Omental fat pad (tissue), 4 donors: ENCODE measurements at places on chromosomes 3 and 15. TPM values are rescaled to one million over a fixed set of nuclear protein-coding genes. Genes with fewer than 3 reads are reported as not detected.

GRCh38 chr3:177764377-177764912 lies 567.2 kb upstream of the TBL1XR1 start:
- DNase-seq, result no peak

DNA sequence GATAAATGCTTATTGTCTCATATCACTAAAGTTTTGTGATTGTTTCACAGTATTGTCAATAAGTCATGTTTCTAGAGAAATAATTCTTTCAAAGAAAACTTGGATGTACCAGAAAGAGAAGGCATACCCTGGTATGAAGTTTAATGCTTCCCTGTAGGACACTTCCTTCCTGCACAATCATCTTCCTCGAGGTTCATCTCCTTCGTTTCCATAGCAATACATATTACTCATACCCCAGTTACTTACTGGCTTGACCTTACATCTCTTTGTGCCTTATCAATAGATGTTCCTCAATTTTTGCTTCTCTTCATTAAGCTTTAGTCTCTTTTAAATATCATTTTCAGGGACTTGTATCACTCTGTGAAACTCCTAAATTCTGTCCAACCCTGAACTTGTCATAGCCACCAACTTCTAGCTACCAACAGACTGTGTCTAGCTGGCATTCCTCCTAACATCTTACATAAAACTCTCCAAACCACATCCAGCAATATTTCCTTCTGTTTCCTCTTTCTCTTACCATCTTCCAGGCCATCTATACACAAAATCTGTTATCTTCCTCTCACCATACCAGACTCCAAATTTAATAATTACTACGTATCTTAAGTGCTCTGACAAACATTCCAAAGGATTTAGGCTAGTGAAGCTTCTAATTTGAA lies 134.3 kb downstream of the GADL1 start:
- no peak for DNase-seq

The PLA1A gene
- 12.8 TPM for total RNA-seq

- no peak for DNase-seq
These were observed 97.8 kb upstream of the AADACL2 start for GRCh38 chr3:151635905-151636304.

DNA sequence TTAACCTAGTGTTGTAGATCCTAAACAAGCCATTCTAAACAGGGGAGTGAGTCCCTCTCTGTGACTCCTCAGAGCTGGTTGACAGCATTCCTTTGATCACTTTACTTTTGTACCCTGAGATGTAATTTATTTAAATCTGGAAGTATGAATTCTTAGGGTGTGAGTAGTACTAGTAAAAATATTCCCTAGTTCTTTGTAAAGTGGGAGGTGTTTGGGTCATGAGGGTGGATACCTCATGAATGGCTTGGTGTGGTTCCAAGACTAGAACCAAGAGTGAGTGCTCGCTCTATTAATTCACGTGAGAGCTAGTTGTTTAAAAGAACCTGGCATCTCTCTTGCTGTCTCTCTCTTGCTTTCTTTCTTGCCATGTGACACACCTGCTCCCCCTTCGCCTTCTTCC lies 223.7 kb downstream of the SQOR start:
- DNase-seq, result no peak

The MYNN gene
- 14.6 TPM for total RNA-seq

GRCh38 chr15:83657549-83657948 lies 3.6 kb downstream of the ADAMTSL3 start:
- no peak for DNase-seq

- DNase-seq, result no peak
These were observed 18.9 kb upstream of the RPL29 start for GRCh38 chr3:52014613-52015012.

GRCh38 chr3:23320586-23321570 lies 117.8 kb downstream of the UBE2E2 start:
- no peak for DNase-seq

GRCh38 chr3:34808287-34808686 lies 831.0 kb upstream of the ARPP21 start:
- no peak for DNase-seq

GRCh38 chr15:19987389-19988048 lies 554.1 kb downstream of the GOLGA6L6 start:
- no peak for DNase-seq

GRCh38 chr3:52086976-52087663 lies 30.7 kb upstream of the DUSP7 start:
- no peak for DNase-seq

DNA sequence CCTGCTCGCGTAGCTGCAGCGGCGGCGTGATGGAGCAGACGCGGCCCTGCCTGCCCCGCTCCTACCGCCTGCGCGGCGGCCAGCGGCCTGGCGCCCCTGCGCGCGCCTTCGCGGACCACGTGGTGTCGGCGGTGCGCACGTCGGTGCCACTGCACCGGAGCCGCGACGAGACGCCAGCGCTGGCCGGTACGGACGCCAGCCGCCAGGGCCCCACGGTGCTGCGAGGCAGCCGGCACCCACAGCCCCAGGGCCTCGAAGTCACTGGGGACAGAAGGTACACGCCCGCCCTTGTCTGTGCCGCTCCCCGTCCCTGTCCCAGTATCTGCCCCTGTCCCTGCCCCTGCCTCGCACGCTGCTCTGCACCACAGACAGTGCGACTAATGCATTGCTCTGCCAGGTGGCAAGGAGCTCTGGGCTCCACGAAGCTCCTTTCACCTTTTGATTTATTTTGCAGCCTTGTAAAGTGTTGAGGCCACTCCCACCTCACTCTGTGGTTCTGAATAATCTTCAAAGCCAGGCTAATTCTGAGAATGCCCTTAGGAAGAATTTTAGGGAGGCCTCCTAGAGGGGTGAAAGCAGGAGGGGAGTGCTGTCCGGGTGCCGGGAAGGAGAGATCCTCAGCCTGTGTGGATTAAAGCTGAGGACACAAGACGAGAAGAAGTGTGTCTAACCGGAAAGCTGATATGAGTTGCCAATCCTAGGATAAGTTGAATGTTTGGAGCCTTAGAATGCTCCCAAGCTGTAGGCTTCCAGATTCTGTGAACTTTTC lies 100.0 kb downstream of the THSD4 start:
- DNase-seq, result no peak

DNA sequence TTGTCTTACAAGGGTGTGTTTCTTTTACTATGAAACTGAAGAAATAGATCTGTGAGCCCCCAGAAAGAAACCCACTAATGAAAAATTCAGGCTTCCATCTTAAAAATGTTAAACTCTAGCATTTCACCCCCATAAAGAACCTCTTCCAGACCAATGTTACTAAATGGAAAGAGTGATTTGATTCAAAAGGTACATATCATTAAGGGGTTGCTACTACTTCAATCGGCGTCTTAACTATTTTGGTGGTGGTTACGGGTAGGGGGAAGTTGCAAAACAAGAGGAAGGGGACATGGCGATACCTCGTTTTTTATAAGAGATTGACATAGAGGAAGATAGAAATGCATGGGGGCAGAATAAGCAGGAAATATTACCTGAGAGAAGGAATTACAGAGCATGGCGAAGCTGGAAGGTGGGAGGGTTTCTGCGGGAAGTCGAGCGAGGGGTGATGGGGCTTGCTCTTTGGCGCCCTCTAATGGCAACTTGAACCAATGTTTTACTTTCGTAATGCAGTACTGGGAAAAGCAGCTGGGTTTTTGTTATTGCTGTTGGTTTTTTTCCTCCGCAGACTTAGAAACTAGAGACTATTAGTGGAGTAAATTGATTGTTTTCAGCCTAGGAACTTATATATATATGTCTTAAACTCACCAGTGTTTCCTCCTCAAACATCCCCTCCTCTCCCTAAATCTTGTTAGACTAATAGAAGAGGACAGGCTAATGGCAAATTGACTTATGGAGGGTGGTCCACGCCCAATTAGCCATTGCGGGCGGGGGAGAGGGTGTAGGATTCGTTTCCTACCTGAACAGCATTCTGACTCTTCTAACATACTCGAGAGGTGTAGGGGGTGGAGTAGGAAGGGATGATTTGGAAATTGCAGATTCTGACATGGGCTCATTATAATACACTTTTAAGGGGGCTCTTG lies 11.3 kb upstream of the SOX2 start:
- no peak for DNase-seq

DNA sequence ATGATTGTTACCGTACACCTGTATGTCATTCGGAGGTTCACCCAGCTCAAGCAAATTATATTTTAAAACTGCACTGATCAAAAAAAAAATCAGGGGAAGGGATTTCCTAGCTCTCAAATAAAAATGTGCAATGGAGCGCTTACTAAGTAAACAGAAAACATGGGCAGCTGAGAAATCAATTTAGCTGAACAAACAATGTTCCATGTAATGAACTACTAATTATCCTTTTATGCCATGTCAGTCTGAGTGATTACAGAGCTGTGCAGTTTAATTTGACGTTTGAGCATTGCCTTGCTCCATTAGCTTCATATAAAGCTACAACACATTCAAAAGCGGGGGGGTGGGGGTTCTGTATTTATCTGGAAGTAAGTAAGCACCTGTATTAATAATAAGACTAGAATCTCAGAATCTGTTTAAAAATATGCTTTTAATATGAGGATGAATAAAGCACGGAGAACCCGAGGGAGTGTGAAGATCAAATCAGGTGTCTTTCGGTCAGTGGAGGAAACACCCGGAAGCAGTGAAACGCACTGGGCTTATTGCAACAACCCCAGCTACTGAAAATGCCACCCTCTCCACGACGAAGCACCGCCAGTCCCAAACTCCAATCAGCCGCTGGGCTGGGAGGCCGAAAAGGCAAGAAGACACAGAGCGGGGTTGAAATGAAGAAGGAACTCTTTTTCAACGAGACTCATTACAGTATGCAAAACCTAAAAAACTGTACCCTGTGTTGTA lies 196.5 kb upstream of the ATP11B start:
- DNase-seq, result no peak

- DNase-seq, result no peak
These were observed 141.4 kb downstream of the TGFBR2 start for GRCh38 chr3:30747771-30748281.

DNA sequence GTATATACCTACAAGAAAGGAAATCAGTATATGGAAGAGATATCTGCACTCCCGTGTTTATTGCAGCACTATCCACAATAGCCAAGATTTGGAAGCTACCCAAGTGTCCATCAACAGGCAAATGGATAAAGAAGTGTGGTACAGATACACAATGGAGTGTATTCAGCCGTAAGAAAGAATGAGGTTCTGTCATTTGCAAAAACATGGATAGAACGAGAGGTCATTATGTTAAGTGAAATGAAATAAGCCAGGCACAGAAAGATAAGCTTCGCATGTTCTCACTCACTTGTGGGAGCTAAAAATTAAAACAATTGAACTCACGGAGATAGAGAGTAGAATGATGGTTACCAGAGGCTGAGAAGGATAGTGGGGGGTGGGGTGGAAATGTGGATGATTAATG lies 53.1 kb downstream of the FAM81A start:
- DNase-seq, result no peak

DNA sequence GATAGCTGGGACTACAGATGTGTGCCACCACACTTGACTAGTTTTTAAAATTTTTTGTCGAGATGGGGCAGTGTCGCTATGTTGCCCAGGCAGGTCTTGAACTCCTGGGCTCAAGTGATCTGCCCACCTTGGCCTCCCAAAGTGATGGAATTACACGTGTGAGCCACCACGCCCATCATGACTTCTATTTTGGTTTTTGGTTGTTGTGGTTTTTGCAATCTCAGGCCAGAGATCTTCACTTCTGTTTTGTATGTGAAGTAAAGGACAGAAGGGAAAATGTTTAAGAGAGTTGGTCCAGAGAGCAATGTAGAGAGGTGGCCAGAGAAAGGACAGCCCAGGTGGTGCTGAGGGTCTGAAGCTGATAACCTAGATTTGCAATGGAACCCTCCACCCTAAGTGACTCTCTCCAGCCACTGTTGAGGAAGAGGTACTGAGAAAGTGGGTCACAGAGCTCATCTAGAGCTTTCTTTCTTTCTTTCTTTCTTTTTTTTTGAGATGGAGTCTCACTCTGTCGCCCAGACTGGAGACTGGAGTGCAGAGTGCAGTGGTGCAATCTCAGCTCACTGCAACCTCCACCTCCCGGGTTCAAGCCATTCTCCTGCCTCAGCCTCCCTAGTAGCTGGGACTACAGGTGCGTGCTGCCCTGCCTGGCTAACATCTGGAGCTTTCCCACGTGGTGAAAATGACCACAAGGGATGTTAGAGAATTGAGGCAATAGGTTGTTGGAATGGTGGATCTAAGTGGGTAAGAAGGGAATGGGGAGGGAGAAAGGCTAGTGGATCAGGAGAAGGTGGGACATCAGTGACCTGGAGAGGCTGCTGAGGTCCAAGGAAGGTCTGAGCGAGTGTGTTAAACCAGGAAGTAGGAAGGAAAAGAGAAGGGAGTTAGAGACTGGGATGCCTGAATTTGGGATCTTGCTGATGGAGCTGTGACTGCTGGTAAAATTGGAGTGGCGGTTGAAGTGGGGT lies 22.4 kb upstream of the SEMA4B start:
- DNase-seq, result no peak

DNA sequence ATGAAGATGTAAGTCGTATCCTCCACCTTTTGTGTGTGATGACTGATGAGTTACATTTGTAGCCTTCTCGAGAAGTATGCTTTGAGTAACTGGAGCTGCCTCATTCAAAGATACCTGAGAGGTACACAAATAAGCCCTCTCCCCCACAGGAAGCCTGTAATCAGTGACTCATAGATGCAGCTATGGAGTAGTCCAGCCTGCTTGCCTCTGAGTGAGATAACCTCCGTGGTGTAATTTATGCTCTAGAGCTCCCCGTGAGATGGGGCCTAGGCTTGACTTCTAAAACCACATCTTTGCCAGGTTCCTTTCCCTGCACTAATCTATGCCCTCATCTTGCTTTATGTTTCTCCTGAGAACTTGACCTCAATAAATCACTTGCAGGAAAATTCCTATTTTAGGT lies 291.7 kb downstream of the SUCLG2 start:
- no peak for DNase-seq

The RTP3 gene
- total RNA-seq, result not detected

GRCh38 chr15:39447346-39447745 lies 133.5 kb upstream of the THBS1 start:
- DNase-seq, result no peak

DNA sequence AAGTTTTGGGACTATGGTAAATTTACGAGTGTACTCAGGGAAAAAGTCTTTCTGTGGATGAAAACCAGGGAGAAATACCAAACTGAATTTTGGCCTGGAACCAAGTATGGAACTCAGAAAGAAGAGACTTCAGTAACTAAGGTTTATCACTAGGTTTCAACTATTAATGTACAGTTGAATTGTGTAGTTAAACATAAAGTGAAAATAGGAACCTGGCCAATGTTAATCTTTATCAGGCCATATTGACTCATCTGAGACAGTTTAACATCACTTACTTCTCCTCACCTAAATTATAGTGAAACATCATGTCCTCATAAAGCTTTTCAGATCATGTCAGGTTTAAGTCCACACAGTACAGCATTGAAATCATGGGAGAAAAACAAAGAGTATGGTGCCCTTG lies 197.7 kb downstream of the LSAMP start:
- DNase-seq, result no peak

- no peak for DNase-seq
These were observed 775.8 kb downstream of the ZNF385D start for GRCh38 chr3:20975188-20975651.

The SPTBN5 gene
- total RNA-seq, result 0.19 TPM
